ENCODE measurements at places on chromosomes 5 and 9.

- no peak for DNase-seq
Measured at GRCh38 chr5:42555797-42556196, 132.6 kb downstream of the GHR start.

- DNase-seq: no peak
Measured at GRCh38 chr5:88929385-88929784, 46.4 kb upstream of the MEF2C start.

GRCh38 chr5:128574041-128574440, 36.0 kb upstream of the FBN2 start:
- no peak for DNase-seq

GRCh38 chr5:158275511-158275910, 416.6 kb upstream of the CLINT1 start:
- no peak for DNase-seq

- DNase-seq: no peak
Measured at GRCh38 chr5:159405611-159406031, 75.3 kb upstream of the IL12B start.

- no peak for DNase-seq
Measured at GRCh38 chr5:112830378-112830777, 30.7 kb upstream of the SRP19 start.

GRCh38 chr9:2026220-2026997, 11.3 kb downstream of the SMARCA2 start:
- DNase-seq: no peak

GRCh38 chr5:68141494-68141893, 74.1 kb upstream of the PIK3R1 start:
- no peak for DNase-seq

DNA sequence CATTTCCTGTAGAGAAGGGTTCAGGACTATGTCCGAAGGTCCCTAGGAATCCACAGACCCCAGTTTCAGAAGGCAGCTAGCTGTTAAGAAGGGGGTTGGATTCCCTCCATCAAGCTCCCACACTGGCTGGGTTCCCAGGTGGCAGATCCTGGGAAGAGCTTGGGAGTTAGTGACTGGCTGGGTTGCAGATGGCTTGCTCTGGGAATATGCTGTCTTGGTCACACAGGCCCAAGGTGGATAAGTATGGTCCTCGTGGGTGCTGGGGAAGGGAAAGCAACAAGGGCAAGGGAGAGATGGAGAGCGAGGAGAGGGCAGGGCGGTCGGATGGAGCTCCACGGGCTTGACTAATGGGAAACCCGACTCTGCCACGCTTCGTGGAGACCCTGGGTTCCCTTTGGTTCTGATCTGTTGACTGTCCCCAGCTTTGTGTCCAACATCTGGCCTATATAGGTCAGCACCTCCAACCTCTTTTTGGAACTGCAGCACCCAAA, 17.4 kb downstream of the SH3PXD2B start:
- no peak for DNase-seq

DNA sequence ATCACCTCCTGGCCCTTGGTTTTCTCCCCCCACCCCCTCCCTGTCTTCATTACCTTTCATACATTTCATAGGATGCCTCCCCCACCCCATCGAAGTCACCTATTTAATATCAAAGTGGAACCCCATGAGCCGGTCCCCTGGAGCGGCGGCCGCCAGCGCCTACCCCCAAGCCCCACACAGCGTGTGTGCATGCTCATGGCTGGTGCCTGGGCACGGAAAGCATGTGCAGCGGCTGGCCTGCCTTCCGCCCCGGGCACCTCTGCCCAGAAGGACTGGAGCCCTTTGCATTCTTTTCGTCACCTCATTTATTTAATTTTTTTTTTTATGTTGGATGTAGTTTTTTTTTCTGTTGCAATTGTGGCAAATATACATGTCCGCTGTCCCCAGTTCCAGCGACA, 116.2 kb downstream of the WNK2 start:
- no peak for DNase-seq

Data from keratinocyte (primary cell).